ENCODE measurements at places on chromosomes 5 and 9.

DNA sequence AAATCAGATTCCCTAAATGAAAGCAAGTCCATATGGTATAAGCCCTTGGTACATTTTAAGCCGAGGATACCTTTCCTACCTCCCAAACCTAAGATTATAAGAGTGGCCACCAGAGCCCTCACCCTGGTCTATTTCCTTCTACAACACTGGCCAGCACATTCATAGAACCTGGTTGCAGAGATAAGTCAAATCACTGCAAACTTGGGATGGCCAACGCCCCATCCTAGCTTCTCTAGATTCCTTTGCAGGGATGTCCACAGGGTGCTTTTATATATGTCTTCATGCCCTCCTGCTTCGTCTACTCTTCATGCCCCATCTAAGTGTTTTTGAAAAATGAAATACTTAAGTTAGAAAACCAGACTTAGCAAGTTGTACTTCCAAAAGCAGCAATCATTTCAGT lies 41.8 kb downstream of the SH3RF2 start:
- no peak overlapping the region for H3K4me3 ChIP-seq
- no peak overlapping the region for H3K27ac ChIP-seq
- no peak for DNase-seq
- peaks cover 6% of the 10 kb centered on the region for H3K27me3 ChIP-seq
- no peaks in the 10 kb centered on the region for H3K36me3 ChIP-seq

DNA sequence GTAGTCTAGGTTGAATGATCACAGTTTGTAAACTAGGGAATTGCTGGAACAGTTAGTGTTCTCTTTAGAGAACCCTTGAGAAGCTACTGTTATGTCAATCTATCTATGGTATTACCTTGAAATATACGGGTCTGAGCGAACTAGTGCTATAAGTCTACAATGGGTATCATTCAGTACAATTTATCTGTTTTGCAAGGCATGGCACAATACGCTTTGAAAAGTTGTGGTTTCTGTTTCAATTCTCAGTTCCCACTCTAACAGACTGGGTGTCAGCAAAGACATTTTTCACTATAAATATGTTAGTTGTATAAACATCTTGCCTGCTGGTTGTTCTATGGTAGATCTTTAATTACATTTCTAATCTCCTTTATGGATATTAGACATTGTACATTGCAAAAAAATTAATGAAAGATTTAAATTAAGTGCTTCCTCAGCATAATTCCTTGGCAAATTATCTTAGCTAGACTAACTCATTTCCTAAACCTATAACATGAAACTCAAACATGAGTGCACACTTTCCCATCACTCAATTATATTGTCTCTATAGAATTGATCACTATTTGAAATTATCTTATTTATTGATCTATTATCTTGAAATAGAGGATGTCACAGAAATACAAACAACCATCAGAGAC lies 24.9 kb upstream of the SLCO6A1 start:
- no peak overlapping the region for H3K27ac ChIP-seq
- no peak overlapping the region for H3K4me3 ChIP-seq
- H3K4me1 ChIP-seq: no peaks in the 10 kb centered on the region
- H3K36me3 ChIP-seq: no peaks in the 10 kb centered on the region

DNA sequence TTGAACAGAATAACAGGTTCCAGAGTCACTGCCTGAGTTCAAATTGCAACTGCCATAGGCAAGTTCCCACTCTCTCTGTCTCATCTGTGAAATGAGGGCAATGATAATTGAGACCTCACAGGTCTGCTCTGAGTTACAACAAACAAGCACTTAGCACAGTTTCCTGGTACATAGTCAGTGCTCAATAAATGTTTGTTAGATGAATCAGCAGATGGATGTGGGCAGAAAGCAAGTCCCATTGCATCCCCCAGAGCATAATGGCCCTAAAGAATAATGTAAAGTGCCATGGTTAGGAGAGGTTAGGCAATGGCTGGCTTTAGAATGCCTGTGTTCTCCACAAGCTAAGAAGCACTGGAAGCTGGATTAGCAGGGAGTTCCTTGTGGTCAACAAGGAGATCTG lies 136.5 kb upstream of the LARP1 start:
- H3K4me3 ChIP-seq: no peak overlapping the region
- no peaks in the 10 kb centered on the region for H3K36me3 ChIP-seq
- no peak overlapping the region for H3K27ac ChIP-seq

GRCh38 chr9:120851449-120851848 lies 8.7 kb upstream of the PSMD5 start:
- H3K36me3 ChIP-seq: peaks cover 90% of the 10 kb centered on the region
- no peak overlapping the region for H3K4me3 ChIP-seq
- no peak for DNase-seq
- peaks cover 39% of the 10 kb centered on the region for H3K4me1 ChIP-seq
- H3K27ac ChIP-seq: peak overlapping the region; percentile 23

DNA sequence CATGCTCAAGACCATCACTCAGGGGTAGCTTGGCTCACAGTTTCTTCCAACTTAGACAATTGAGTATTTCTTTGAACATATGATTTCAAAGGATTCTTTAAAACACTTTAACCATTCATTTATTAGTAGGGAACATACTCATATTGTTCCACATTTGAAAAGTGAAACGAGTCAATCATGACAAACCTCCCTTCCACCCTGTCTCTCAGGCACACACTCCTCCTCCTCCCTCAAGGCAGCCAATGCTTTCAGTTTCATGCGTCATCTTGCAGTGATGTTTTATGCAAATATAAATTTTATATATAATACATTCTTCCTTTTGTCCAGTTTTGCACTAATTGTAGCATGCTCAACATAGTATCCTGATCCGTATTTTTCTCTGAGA lies 126.0 kb upstream of the BOD1 start:
- no peaks in the 10 kb centered on the region for H3K4me1 ChIP-seq
- no peak for DNase-seq
- H3K4me3 ChIP-seq: no peak overlapping the region
- peaks cover 4% of the 10 kb centered on the region for H3K27me3 ChIP-seq

- H3K4me3 ChIP-seq: no peak overlapping the region
- H3K27me3 ChIP-seq: no peaks in the 10 kb centered on the region
These were observed 281.8 kb downstream of the MLLT3 start for GRCh38 chr9:20340511-20340861.

GRCh38 chr5:170495825-170496661 lies 7.8 kb upstream of the KCNIP1 start:
- H3K4me1 ChIP-seq: no peaks in the 10 kb centered on the region
- no peak overlapping the region for H3K27ac ChIP-seq
- no peak for DNase-seq
- H3K36me3 ChIP-seq: no peaks in the 10 kb centered on the region

DNA sequence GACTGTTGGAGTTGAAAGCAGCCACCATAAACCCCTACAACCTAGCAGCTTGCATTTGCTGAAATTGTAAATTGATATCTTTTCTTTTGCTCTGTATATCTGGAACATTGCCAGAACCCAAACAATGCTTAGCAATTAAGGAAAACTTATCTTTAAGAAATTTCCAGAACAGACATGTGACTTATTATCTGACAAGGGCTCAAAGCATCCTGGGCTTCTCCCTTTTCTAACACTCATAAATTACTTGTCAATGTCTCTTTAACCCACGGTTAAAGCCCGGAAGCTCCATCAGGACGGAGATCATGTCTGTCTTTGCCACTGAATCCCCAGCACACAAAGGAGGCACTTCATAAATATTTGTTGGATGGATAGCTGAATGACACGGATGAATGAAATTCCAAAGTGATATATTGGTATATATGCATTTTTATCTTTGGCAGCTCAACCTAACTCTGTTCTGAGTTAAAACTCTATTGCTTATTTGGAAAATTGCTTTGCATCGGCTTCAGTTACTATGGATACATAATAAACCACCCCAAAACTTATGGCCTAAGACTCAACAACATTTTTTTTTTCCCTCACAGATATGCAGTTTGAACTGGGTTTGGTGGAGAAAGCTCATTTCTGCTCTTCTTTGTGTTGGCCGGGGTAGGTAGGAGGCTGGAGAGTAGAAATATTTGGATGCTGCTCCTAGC lies 103.1 kb upstream of the CLINT1 start:
- H3K27ac ChIP-seq: no peak overlapping the region
- no peaks in the 10 kb centered on the region for H3K36me3 ChIP-seq
- no peak overlapping the region for H3K4me3 ChIP-seq
- no peak for DNase-seq
- no peaks in the 10 kb centered on the region for H3K4me1 ChIP-seq

GRCh38 chr5:120678279-120678678 lies 214.2 kb downstream of the PRR16 start:
- no peaks in the 10 kb centered on the region for H3K36me3 ChIP-seq
- no peak overlapping the region for H3K4me3 ChIP-seq
- H3K4me1 ChIP-seq: no peaks in the 10 kb centered on the region

- DNase-seq: peak; percentile 65
- peaks cover 59% of the 10 kb centered on the region for H3K27me3 ChIP-seq
- no peak overlapping the region for H3K4me3 ChIP-seq
- no peaks in the 10 kb centered on the region for H3K36me3 ChIP-seq
These were observed 69.4 kb downstream of the MSX2 start for GRCh38 chr5:174793684-174794328.

DNA sequence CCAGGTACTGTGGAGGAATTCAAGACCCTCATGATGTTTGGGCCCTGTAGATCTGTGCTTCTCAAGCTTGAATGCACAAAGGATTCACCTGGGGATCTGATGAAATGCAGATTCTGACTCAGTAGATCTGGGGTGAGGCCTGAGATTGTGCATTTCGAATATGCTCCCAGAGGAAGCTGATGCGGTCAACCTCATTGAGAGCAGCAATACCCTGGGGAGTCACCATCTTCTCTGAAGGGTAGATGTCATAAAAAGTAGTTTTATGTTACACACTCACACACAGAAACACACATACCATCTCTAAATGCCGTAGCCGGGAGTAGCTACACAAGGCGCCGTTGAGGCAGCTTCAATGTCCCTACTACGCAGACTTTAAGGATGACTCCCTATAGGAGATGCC lies 55.8 kb upstream of the CPEB4 start:
- no peaks in the 10 kb centered on the region for H3K4me1 ChIP-seq
- no peak overlapping the region for H3K27ac ChIP-seq
- no peak overlapping the region for H3K4me3 ChIP-seq
- DNase-seq: no peak

DNA sequence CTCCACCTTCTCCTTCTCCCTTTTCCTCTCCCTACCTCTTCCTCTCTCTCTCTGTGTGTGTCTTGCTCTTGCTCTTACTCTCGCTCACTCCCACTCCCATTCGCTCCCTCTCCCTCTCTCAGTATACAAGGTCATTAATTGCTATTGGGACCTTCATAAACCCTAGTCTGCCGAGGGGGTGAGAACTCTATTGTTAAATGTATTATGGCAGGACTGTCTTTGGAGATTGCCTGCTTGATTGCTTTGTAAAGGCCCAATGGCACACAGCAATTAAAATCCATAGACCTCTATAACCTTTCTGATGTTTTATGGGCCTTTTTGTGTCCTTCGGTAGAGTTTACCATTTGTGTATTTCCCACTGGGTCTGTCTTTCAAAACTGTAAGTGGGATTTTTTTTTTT lies 465.9 kb downstream of the ANXA1 start:
- H3K27ac ChIP-seq: no peak overlapping the region
- DNase-seq: no peak
- no peaks in the 10 kb centered on the region for H3K4me1 ChIP-seq
- no peaks in the 10 kb centered on the region for H3K27me3 ChIP-seq
- no peak overlapping the region for H3K4me3 ChIP-seq

GRCh38 chr9:100028201-100028784 lies 70.5 kb downstream of the ERP44 start:
- H3K4me1 ChIP-seq: peaks cover 14% of the 10 kb centered on the region
- no peak overlapping the region for H3K27ac ChIP-seq
- H3K27me3 ChIP-seq: no peaks in the 10 kb centered on the region
- H3K4me3 ChIP-seq: no peak overlapping the region

DNA sequence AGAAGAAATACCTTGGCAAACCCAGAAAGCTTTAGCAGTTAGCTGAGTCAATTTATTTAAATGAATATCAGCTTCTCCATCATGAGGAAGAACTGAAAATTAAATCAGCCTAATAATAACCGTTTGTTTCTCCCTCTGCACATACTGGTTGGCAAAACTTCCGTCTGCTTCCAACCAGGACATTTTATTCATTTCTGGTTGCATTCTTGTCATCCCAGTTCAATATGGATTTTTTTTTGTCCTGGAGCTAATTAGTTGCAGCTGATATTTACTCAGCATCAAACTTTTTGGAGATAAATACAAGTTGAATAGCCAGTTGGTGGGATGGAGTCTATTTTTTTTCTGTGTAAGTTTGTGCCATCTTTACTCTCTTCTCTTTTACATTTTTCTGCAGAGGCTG lies 126.5 kb upstream of the GDNF start:
- H3K27ac ChIP-seq: no peak overlapping the region
- H3K4me3 ChIP-seq: no peak overlapping the region
- H3K27me3 ChIP-seq: no peaks in the 10 kb centered on the region
- no peaks in the 10 kb centered on the region for H3K36me3 ChIP-seq
- H3K4me1 ChIP-seq: no peaks in the 10 kb centered on the region
- no peak for DNase-seq

DNA sequence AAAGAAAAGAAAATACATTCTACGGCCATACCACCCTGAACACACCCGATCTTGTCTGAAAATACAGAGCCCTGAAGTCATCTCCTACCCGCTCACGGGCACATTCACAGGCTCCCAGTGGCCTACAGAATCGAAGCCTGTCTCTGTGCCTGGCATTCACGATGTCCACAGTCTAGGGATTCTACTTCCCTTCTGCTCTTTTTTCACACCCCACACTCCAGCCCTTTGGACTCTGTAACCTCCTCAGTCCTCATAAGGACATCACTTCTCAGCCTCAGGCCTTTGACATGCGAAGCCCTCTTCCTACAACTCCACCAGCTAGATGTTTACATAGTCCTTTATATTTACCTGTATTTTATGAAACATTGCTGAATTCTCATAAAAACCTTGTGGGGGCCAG lies 77.8 kb downstream of the CSNK1A1 start:
- H3K36me3 ChIP-seq: no peaks in the 10 kb centered on the region
- H3K27ac ChIP-seq: no peak overlapping the region
- H3K4me1 ChIP-seq: no peaks in the 10 kb centered on the region
- peaks cover 7% of the 10 kb centered on the region for H3K27me3 ChIP-seq
- H3K4me3 ChIP-seq: no peak overlapping the region

GRCh38 chr5:172918421-172919371 lies 40.5 kb upstream of the RPL26L1 start:
- DNase-seq: peak; percentile 37
- peaks cover 42% of the 10 kb centered on the region for H3K36me3 ChIP-seq
- peaks cover 15% of the 10 kb centered on the region for H3K4me1 ChIP-seq
- H3K4me3 ChIP-seq: no peak overlapping the region
- no peaks in the 10 kb centered on the region for H3K27me3 ChIP-seq

- no peak overlapping the region for H3K4me3 ChIP-seq
- no peaks in the 10 kb centered on the region for H3K4me1 ChIP-seq
- H3K27me3 ChIP-seq: no peaks in the 10 kb centered on the region
- no peaks in the 10 kb centered on the region for H3K36me3 ChIP-seq
- H3K27ac ChIP-seq: no peak overlapping the region
- DNase-seq: no peak
These were observed 23.4 kb upstream of the GABRP start for GRCh38 chr5:170760113-170760512.

DNA sequence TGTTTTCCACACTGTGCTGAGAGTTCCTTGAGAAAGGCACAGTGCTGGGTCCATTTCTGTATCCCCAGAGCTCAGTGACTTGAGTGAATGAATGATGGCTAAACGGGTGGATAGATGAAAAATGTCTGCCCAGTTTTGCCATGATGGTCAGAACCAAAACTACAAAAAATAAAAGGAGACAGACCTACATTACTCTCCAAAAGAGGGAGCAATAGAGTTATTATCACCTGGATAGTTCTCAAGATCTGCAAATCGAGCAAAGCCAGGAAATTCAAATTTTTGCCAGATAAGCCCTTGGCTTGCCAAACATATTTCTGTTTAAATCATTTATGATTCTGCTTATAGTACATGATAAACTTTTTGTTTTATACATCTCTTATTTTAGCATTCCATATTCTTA lies 214.2 kb upstream of the ZNF462 start:
- no peak for DNase-seq
- H3K36me3 ChIP-seq: no peaks in the 10 kb centered on the region
- no peak overlapping the region for H3K4me3 ChIP-seq
- H3K27me3 ChIP-seq: no peaks in the 10 kb centered on the region
- no peaks in the 10 kb centered on the region for H3K4me1 ChIP-seq
- H3K27ac ChIP-seq: no peak overlapping the region

Measured in activated T-cell treated with anti-CD3 and anti-CD28 coated beads, Interleukin-2, amount 50 U/mL, for 24 hours (primary cell).